ENCODE measurements at places on chromosomes 13 and 19. TPM values are rescaled to one million over a fixed set of nuclear protein-coding genes. Genes with fewer than 3 reads are reported as not detected.

- DNase-seq = no peak
Observed at GRCh38 chr19:374183-374885, 29.7 kb upstream of the MIER2 start.

DNA sequence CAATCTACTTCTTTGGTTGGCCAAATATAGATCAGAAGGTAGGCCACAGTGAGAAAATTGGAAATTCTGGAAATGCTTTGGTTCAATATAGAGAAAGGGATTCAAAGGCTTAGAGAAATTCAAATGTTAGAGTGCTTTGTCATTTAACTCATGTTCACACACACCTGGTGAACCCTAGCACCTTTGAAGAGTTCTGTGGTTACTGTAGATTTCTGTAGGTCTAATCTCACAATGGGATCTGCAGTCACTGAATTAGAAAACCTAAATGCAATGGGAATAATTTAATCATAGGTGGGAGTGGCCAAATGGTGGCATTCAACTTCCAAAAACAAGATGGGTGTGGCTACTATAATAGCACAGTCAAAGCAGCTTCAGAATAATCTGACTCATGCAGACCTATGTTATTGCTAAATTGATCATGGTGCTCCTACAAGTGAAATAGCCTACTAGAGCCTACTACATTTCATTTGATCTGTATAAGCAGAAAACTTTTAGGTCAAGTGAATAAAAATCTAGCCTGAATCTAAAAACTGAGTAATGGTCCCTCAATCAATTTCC is 1152.9 kb downstream of the PCDH9 start:
- DNase-seq = no peak

DNA sequence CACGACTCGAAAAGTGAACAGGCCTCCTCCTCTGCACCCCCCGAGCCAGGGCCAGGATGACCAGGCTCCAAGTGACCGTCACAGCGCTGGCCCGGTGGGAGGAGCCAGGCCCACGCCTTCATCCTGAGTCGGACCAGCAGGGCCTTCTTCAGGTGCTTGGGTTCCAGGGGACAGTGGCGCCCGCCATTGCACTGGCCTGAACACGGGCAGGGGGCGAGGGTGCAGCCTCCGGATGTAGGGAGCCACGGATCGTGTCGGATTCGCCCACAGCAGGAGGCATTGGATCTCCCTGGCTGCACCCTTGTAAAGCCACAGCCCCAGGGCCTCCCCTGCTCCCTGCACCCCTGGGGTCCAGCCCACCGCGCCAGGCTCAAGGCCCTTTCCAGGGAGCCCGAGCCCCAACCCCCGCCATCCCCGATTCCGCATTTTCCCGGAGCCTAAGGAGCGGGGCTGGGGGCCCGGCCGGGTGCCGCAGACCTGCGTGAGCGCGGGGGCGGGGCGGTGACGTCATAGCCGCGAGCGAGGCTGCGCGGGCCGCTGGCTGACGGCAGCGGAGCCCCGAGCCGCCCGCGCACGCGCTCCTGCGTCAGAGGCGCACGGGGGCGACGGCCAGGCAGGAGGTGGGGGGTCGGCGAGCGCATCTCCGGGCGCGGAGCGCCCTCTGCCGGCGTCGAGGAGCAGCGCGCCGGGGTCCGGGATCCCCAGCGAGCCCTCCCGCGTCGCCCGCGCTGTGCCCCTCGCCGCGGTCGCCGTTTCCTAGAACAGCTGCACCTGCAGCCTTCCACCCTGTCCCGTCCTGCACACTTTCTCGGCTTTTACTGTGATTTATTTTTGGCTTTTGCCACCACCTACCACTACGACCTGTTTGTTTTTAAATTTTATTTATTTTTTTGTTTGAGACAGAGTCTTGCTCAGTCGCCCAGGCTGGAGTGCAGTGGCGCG is 1.5 kb upstream of the ATP5F1D start:
- DNase-seq = peak; percentile 97

The PSG1 gene
- not detected for total RNA-seq

DNA sequence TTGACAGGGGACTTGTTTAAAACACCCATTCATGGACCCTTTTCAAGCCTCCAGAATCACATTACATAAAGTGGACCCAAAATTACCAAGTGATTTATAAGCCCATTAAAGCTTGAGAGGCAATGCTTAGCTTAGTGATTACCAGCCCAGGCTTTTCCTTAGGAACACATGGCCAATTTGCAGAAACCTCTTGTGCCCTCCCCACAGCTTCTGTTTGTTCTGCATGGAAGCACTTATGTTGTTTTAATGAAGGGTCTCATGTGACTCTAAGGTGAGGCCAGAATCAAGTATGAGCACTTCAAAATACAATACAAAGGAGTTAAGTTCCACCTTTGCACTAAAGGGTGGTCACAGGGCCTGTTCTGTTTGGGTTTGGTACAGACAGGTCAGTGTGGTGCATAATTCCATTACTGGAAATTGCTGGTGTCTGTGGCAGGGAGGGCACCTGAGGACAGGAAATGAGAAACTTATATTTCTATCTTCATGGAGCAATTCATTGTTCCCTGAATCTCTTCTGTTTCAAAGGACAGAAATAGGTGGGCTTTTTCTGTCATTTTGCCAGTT is 15.3 kb downstream of the ZNF486 start:
- DNase-seq = no peak

GRCh38 chr13:35804901-35805300 is 326.3 kb downstream of the DCLK1 start:
- DNase-seq = no peak

DNA sequence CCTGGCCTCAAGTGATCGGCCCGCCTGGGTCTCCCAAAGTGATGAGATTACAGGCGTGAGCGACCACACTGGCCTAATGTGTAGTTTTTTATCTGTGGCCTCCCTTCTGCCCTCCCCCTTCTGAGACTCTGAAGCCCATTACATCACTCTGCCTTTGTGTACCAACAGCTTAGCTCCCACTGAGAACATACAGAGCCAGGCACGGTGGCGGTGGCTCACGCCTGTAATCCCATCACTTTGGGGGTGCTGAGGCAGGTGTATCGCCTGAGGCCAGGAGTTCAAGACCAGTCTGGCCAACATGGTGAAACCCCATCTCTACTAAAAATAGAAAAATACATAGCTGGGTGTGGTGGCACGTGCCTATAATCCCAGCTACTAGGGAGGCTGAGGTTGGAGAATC is 12.6 kb downstream of the NCR1 start:
- DNase-seq = no peak

The BAX gene
- 69.6 TPM for total RNA-seq

The B3GNT8 gene
- 3.2 TPM for total RNA-seq

- DNase-seq = no peak
Observed at GRCh38 chr19:48617146-48617937, 1.6 kb downstream of the RPL18 start.

DNA sequence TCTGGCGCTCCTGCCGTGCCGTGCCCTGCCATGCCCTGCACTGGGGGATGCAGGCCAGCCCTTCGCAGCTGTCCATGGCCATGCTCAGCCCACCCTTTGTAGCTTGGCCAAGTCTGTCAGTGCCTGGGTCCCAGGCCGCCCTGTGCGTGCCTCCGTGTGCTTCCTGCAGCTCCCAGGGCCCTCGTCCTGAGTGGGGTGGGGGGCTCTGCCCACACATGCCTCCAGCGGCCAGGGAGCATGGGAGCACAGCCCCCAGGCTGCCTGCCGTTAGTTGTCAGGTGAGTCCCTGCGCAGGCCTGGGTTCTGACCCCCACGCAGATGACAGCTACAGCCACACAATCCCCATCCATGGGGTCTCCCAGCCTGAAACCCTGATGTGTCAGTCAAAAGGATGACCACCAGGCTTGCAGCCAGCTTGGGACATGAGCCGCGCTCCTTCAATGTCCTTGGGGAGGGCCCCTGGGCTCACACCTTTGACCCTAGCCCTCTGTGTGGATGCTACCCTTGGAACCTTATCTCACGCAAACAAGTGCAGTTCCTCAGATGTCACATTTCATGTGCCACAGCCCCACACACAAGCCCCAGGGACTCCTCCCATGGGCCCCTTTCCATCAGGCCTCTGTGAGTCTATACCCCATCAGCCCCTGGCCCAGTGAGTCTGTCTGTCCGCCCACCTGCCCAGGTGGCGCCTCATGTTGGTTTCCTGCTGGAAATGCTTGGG is 24.5 kb downstream of the TMED1 start:
- DNase-seq = no peak

GRCh38 chr19:14383661-14384555 is 2.7 kb downstream of the ADGRE5 start:
- no peak for DNase-seq

DNA sequence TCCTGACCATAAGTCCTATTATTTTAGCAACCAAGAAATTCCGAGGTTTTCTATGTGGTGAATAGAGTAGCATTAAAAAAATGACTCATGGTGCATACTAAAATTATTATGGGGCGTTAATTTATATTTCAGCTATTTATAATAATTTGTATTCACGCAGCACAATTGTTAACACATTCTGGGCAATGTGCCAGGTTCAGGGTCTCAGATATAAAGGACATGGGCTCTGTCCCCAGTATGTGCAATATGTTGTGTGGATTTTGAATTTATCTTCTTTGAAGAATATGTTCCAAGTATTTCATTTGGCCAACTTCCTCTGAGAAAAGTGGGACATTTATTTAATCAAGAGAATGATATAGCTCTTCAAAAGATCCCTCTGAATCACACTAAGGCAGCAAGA is 1434.7 kb upstream of the PRR20A start:
- DNase-seq = no peak

The CEACAM6 gene
- not detected for total RNA-seq

- no peak for DNase-seq
Observed at GRCh38 chr13:35841060-35841521, 290.1 kb downstream of the DCLK1 start.

The UQCRFS1 gene
- total RNA-seq = 14.1 TPM

GRCh38 chr13:57878291-57878690 is 246.7 kb downstream of the PCDH17 start:
- DNase-seq = no peak

- no peak for DNase-seq
Observed at GRCh38 chr13:26280295-26280694, 26.4 kb downstream of the CDK8 start.

- no peak for DNase-seq
Observed at GRCh38 chr13:98207416-98207815, 30.3 kb upstream of the RNF113B start.

DNA sequence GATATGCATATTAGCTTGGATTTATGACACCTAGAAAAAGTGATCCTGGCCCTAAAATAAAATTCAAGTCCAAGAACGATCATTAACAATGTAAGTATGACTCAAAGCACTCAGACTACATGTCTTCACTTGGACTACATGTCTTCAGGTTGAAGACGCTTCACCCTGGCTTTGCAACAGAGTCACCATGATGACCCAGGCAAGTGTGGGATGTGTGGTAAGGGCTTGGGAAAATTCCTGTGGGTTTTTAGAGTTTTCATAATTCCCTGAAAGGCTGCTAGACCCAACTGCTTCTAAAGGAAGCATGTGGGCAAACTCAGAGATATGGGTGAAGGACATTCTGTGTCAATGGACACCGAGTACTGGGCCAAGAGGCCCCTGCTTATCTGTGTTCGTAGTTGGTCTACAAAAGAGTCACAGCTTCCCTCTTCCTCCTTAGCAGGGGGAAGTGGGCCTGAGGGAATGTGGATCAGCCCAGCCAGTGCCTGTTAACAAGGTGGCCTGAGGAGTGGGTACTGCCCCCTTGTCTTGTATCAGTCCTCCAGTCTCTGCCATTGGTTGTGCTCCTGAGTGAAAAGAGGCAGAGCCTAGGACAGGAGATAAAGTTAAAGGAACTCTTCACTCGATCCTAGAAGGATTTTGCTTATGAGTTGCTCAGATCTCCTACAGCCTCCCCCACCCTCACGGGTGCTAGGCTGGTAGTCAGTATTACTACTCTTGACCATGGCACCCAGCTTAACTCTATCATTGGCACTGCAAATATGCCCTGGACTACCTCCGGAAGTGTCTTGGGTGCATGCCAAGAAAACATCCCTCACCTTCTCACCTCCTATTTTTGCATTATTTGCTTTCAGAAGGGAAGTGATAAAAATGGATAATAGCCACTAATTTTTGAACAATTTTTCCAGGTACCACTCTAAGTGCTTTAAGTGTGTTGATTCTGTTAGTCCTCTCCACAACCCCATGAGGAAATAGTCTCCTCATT is 406.3 kb downstream of the COG6 start:
- DNase-seq = no peak

- DNase-seq = no peak
Observed at GRCh38 chr13:30253830-30254229, 53.5 kb downstream of the KATNAL1 start.

The PGLYRP2 gene
- not detected for total RNA-seq

The ARMC6 gene
- 13.1 TPM for total RNA-seq

The HCST gene
- 18.7 TPM for total RNA-seq

GRCh38 chr13:101149735-101150384 is 266.4 kb downstream of the NALCN start:
- DNase-seq = no peak

The PLK5 gene
- not detected for total RNA-seq

The CYP4F2 gene
- not detected for total RNA-seq

The UBE2L5 gene
- total RNA-seq = 1.7 TPM
